ENCODE measurements at places on chromosomes 7 and 10.

DNA sequence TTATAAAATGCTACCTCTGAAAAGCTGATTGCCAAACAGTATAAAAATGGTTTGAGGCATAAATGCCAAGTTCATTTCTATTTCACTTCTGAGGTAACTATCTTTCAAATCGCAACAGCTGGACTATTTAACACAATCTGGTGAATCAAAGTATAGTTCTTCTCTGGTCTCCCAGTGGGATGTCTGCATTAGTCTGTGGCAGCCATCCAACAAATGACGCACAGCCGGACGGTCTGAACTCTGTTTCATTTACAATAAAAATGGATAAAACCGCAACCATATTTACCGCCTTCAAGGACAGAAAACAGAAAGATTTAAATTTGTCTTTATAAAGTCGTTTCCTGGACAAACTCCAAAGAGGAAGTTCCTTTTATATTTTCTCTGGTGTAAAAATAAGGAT lies 41.9 kb downstream of the ENO4 start:
- no peak for DNase-seq

DNA sequence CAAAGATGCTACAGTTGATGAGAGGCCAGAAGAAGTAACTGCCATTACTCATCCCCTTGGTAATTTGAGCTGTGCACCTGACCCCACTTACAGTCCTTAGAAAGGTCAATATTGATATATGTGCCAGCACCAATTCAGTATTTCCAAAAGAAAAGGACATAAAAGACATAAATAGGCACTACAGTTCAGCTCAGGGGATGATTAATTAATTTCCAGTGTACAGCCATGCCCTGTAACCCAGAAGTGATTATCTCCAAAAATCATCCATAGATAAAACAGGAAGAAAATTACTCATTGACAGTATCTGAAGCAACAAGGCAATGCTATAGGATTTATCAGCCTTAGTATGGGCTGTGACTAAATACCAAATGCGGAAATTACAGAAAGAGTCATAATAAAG lies 82.4 kb downstream of the PHYHIPL start:
- no peak for DNase-seq

DNA sequence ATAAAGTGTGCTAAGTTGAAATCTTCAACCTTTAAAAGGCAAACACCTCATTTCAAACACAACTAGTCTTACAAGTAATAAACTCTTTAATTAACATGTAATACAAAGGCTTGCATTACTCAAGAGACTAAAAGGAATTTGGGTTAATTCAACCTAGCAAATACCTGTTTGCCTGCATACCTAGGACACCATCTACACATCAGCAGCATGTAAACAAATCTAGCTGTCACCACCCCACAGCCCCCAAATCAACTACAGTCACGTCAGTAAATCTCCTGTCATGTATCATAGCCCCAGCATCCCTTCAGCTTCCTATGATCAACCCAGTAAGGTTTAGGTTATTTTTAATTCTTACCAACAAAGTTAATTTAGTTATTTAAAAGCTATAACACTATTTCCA lies 33.5 kb downstream of the ZNF800 start:
- DNase-seq, result no peak

DNA sequence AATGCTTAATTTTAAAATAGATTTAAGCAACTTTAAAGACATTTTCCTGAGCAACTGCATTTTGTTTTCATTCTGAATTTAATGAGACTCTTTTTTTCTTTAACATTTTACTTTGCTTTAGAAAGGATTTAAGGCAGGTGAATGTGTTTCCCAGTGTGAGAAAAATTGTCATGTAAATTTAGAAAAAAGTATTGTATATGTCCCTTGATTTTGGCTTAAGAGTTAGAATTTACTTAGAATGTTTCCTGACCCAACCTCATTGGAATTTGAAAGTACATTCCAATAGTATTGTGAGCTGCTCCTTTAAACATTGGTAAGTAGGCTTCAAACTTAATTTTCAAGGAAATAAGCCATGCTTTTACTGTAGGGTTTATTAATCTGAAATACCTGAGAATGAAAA lies 110.2 kb downstream of the PTEN start:
- no peak for DNase-seq

DNA sequence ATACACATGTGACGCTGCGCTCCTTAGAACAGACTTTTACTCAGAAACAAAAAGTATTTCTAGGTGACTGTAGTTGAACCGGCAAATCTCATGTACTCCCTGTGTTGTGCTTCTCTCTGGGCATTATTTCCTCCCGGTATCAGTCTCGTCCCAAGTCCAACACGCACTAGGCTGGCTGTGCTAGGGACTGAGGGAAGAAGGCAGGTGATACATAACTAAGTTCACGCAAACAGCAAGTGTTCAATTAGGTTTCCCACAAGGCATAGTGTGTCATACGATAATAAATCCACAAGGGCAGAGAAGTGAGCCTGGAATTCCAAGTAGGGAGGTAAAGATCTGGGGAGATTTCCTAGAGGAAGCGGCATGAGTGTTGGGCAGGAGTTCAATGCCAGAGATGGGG lies 20.4 kb downstream of the FAM53B start:
- DNase-seq, result no peak

- no peak for DNase-seq
Observed at GRCh38 chr7:26792006-26792405, 72.4 kb downstream of the SKAP2 start.

DNA sequence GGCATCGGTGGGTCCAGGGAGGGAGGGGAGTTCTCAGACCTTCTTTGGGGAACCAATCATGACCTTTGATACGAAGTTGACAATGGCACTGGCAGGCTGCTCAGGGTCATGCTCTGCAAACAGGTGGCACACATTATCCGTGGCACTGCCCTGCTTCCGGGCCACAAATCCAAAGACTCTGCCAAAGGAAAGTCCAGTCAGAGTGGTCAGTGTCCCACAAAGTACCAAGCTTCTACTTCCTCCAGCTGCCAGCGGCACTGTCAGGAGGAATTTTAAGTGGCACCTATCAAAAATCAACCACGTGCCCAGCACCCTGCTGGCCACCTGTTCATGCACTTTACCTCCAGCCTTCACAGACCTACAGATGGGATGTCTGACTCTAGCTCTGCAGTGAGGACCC lies 303.9 kb downstream of the TNS3 start:
- no peak for DNase-seq

GRCh38 chr7:47314728-47315607 lies 266.9 kb downstream of the TNS3 start:
- no peak for DNase-seq

- no peak for DNase-seq
Observed at GRCh38 chr10:92131275-92131820, 159.5 kb downstream of the CPEB3 start.

- DNase-seq, result no peak
Observed at GRCh38 chr7:134690016-134690415, 43.4 kb downstream of the BPGM start.

DNA sequence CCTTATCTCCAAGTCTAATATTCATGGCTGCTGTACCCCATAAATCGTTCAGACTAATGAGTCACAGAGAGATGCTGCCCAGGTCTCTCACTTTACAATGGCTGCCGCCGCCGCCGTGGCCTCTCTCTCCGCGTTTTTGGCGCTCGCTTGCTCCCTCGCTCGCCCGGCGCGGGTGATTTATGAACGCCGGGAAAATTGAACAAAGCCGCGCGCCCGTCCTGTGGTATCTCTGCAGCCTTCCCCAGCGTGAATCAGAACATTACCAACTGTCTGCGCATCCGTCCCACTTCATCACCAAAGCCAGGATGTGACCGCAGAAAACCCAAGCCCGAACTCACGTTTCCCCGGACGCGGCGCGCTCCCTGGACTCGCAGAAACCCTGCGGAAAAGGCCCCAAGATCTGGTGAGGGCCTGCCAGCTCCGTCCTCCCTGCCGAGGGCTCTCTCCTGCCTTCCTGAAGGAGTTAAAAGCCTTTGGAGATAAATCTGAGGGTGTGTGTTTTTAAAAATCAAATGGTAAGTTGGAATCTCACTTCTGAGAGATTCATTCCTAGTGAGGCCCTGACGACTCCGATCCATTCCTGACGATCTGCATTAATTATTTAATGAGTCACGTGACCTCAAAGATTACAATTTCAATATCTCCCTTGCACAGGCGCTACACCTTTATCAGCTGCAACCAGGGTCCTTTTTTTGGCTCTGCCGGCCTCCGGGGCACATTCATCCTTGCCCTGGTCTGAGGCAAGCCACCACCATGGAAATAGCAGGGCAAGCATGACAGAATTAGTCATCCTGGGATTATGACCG lies 6.3 kb downstream of the HOXA4 start:
- no peak for DNase-seq

DNA sequence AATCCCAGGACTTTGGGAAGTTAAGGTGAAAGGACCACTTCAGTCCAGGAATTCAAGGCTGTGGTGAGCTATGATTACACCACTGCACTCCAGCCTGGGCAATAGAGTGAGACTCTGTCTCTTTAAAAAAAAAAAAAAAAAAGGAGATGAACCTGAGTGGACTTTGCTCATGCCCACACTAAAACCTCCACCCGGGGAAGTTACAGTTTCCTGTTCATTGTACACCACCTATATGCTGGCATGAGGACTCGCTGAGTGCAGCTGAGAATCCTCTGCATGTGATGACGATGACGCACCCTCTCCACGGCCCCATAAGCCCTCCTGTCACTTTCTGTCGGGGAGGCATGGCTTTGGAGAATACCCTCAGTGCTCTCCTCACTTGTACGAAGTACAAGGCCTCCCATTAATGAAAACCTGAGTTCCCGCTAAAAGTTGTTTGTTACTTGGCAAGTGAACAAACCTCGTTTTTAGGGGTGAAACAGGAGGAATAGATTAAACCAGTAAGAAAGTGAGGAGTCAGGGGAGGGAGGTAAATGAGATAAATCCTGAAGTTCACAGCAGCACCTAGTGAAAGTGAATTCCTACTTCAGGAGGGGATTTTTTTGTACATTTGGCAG lies 15.9 kb downstream of the TMEM176B start:
- no peak for DNase-seq

- no peak for DNase-seq
Observed at GRCh38 chr7:35900651-35901050, 99.8 kb downstream of the SEPTIN7 start.

DNA sequence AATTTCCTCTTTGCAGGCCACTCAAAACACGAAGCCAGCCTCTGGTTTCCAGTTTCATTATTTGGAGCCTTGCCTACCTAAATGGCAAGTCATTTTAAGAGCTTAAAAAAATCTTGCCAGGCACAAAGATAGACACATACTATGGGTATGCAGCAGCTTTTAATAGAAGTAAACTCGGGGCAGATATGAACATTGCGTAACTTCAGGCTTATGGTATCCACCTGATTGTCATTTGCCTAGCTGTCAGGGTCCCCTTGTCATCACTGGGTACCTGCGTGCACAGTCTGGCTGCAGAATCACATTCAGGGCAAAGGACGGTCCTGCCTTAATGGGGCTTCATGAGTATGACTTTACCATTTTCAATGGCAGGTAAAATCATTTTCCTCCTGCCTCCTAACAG lies 466.1 kb upstream of the NRP1 start:
- DNase-seq, result no peak

DNA sequence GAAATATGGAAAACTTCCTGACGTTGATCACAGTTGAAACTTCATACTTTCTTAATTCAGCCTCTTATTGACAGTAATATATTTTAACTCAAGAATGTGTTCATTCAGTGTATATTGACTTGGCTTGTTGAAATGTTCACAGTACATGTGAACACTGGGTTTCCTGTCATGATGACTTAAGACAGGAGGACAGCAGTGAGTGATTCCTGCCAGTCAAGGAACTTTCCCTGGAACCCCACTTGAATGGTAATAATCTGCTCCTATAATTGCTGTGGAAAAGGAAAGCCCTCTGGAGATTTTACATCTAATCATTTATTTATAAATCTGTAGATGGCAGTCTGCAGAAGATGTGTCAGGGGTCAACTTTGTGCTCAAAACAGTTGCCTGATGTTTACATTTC lies 216.5 kb downstream of the MGMT start:
- no peak for DNase-seq

DNA sequence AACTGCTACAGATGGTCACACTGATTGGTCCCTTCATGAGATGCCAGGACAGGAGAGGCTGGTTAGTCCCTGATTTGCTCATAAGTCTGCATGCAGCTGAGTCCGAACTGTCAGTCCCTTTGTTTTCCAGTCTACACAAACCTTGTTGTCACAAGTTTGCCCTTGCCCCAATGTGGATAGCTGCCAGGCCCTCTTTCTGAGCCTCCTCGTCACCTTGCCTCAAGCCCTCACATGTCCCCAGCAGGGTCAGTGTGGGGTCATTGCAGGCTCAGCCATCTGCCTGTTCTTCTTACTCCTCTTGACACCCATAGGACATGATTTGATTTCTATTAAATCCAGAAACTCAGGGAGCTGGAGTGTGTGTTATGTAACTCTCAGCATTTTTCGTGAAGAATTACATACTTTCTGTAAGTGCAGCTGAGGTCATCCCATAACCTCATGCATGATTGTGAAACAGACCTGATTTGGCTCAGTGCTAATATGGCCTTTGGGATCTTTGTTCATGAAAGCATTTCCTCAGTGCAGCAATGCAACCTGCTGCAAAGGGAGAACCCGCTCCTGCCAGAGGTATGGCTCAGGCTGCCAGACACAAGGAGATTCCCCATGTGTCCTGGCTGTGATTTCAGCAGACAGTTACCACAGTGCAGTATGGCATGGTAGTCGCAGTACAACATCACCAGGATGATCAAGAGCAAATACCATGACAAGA lies 70.0 kb upstream of the ZMIZ2 start:
- DNase-seq, result no peak

DNA sequence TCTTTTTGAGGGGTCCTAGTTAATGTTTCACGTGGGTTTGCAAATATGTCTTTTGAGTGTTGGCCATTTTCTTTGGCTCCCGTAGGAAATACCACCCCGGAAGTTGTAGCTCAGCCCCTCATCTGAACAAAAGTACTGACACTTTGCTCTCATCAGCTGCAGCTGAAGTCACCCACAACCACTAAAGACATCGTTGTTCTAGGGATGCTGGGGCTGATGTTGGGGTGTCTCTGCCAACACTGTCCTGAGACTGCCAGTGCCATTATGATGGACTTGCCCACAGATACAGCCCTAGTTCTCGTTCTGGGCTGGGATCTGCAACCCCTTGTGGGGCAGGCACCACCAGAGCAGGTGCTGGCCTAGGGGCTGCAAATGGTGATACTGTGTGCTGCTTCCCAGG lies 82.6 kb upstream of the ARHGAP21 start:
- DNase-seq, result no peak

GRCh38 chr7:2758673-2759616 lies 70.9 kb downstream of the AMZ1 start:
- no peak for DNase-seq

GRCh38 chr10:126092366-126093215 lies 196.2 kb downstream of the FANK1 start:
- DNase-seq, result no peak

GRCh38 chr10:51206500-51206899 lies 132.2 kb downstream of the PRKG1 start:
- no peak for DNase-seq
